Activated B cell treated with CpG ODN at 0.5 μM for 24 hours (primary cell): ENCODE measurements at places on chromosomes 4 and X. TPM values are rescaled to one million over a fixed set of nuclear protein-coding genes. Genes with fewer than 3 reads are reported as not detected.
A peak's percentile ranks its signal among the peaks of the same experiment; 100 is the strongest.

CWH43 gene
- not detected in 2 replicates for total RNA-seq

SPARCL1 gene
- not detected in 2 replicates for total RNA-seq

DNA sequence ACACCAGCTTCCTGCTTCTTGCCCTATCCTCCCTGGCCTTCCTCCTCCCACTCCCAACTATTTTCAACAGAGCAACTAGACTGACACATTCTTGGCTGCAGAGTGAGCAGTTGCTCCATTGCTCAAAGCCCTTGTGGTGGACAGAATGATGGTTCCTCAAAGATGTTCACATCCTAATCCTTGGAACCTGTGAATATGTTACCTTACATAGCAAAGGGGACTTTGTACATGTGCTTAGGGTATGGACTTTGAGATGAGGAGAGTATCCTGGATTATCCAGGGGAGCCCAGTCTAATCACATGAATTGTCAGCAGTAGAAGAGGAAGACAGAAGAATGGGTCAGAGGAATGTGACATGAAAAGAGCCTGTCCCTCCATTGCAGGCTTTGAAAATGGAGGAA is 24.9 kb upstream of the HOPX start:
- H3K27me3 ChIP-seq, result peaks cover 2% of the 10 kb centered on the region
- no peak for DNase-seq
- H3K4me3 ChIP-seq, result no peak overlapping the region
- H3K27ac ChIP-seq, result no peak overlapping the region
- H3K36me3 ChIP-seq, result no peaks in the 10 kb centered on the region

GRCh38 chrX:49844611-49845010 is 15.5 kb downstream of the PAGE4 start:
- DNase-seq, result no peak
- H3K27me3 ChIP-seq, result no peaks in the 10 kb centered on the region
- H3K4me3 ChIP-seq, result no peak overlapping the region
- no peaks in the 10 kb centered on the region for H3K36me3 ChIP-seq
- H3K4me1 ChIP-seq, result peaks cover 2% of the 10 kb centered on the region

GRCh38 chr4:42519803-42520417 is 122.6 kb downstream of the SHISA3 start:
- H3K27ac ChIP-seq, result no peak overlapping the region
- DNase-seq, result no peak
- no peaks in the 10 kb centered on the region for H3K27me3 ChIP-seq
- H3K4me3 ChIP-seq, result no peak overlapping the region
- H3K4me1 ChIP-seq, result peaks cover 6% of the 10 kb centered on the region

- H3K27me3 ChIP-seq, result no peaks in the 10 kb centered on the region
- H3K4me3 ChIP-seq, result no peak overlapping the region
- no peaks in the 10 kb centered on the region for H3K36me3 ChIP-seq
- peaks cover 57% of the 10 kb centered on the region for H3K4me1 ChIP-seq
- peak overlapping the region; percentile 91 for H3K27ac ChIP-seq
Observed at GRCh38 chrX:79139446-79139845, 5.0 kb upstream of the GPR174 start.

DNA sequence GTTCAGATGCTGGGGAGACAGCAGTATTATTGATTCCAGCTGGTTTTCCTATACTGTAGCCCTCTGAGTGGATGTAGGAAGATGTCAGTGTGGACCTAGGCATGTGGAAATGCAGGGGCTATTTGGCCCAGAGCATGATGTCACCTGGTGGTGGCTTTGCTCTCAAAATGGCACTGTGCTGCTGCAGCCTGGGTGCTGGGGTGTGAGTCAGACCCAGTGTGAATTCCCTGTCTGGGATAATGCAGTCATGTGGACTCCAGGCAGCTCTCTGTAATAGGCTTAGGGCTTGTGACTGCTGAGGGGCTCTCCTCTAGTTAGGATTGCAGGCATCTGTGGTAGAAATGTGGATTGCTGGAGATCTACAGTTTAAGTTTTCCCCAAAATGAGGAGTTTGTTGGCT is 70.7 kb downstream of the DCAF8L2 start:
- no peaks in the 10 kb centered on the region for H3K27me3 ChIP-seq
- no peak overlapping the region for H3K27ac ChIP-seq
- DNase-seq, result no peak
- H3K4me1 ChIP-seq, result no peaks in the 10 kb centered on the region
